ENCODE measurements at places on chromosomes 3 and 15. TPM values are rescaled to one million over a fixed set of nuclear protein-coding genes. Genes with fewer than 3 reads are reported as not detected.

GPR149 gene
- not detected for polyA plus RNA-seq

STAB1 gene
- polyA plus RNA-seq: 1.1 TPM

TRAT1 gene
- not detected for polyA plus RNA-seq

TTC21A gene
- 2.5 TPM for polyA plus RNA-seq

DNA sequence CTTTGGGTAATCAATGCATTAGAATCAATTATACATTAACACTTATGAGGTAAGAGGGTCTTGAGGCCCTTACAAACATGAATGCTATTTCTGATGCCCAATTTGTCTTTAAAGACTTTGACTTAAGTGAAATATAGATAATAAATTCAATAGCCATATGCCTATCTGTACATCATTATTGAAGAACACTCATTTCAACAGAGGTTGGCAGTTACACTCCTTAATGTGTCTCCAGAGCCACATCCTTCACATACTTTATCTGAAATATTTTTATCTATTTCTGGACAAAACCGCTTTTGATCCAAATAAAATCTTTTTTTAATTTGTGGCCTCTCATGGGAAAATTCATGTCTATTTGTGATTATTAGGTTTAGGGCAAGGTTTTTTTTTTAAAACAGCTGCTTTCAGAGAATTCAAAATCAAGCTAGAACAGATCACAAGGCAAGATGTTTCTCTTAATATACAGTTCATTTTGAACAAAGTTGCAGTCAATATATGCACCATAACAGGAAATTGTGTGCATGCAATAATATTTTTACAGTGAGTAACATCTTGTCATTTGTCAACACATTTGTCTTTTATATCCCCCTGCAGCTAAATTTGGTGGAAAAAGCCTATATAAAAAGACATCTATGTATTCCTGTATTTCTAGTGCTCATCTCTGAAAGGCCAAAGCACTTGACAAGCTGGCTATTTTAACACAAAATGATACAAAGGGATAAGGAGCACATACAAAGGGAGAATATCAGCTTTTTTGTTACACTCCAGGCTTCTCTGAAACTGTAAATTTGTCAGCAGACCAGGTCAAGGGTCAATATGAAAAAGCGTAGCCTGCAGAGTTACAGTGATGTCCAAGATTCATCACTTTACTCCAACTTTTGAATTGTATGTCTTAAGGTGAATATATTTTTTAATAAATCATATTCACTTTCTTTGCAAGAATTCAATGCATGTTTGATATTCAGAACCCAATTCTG is 146.2 kb upstream of the DPH6 start:
- no peak for DNase-seq

- DNase-seq: no peak
Measured at GRCh38 chr15:96328181-96328876, 2.2 kb upstream of the NR2F2 start.

DNA sequence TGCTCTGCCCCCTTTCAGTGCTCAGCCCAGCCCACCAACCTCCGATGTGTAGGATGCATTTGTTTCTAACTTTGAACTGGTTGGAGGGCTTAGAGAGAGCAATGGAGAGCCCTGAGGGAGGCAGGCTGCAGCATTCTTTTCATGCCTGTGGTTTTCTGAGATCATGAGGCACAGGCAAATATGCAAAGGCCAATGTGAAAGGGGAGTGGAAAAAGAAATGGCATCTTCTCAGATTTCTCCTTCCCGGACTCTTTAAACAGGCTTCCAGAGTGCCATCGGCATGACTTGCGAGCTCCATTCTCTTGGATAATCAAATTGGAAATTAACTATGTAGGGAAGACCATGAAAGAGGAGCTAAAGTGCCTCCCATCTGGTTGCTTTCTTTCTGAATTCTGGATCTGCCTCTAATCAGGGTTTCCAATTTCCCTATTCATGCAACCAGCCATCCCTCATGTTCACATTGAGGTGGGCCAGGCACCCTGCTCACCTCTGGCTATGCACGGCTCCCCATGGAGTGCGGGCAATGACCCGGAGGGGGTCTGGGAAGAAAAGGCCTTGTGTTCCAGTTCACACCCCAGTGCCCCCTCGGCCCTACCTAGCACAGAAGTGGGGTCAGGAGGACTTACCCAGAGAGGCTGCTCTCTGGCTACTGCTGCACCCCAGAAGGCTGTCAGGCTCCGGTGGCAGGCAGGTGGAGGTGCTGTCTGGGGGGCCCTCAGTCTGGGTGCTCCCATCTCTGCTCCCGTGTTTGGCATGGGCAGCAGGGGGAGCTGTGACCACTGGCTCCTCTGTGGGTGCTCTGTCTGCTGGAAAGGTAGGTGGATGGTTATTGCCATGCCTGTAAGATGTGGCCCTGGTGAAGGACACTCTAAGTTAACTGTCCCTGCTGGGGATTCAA is 16.1 kb downstream of the AMOTL2 start:
- DNase-seq: no peak

GRCh38 chr3:14962762-14963161 is 15.4 kb downstream of the NR2C2 start:
- no peak for DNase-seq

Measured in GM23338 (cell line).